Non-pigmented ciliary epithelial cell (primary cell): ENCODE measurements at places on chromosomes 3 and 15.

- peak; percentile 85 for DNase-seq
Observed at GRCh38 chr15:41930221-41930866, 36.5 kb upstream of the SPTBN5 start.

DNA sequence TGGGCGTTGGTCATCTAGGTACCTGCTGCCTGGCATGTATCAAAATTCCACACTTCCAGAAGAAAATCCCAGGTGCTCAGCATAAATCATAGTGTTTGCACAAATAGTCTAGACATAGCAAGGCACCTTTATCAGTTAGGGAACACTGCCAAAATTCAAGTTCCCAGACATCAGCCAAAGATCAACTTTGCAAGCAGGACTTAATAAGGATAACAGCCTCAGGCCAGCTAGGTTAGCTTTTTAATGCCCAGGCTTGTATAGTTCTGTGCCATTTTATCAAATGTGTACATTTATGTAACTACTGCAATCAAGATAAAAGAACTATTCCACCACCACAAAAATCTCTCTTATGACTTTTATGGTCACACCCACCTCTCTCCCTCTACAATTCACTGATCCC lies 30.7 kb downstream of the DZIP3 start:
- no peak for DNase-seq

DNA sequence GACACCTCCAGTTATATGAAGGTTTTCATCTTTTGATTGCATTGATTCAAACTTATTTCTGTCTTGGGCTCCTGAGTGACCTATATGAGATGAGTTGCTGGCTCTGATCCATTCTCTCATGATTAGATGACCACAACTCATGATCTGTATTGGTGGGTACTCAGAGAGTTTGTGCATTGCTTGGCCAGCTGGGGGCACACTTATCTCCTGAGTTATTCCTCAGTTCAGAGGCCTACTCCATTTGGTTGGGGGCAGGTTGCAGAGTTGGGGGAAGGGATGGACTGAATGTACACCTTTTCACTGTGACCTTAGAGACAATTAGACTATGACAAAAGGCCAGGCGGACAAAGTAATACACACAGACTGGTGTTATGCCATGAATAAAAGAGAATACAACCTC lies 166.2 kb upstream of the SEMA6D start:
- DNase-seq, result no peak

- DNase-seq, result no peak
Observed at GRCh38 chr15:96264801-96265515, 65.5 kb upstream of the NR2F2 start.

- DNase-seq, result no peak
Observed at GRCh38 chr15:90422936-90423335, 34.9 kb downstream of the IQGAP1 start.
